ENCODE measurements at places on chromosomes 12 and 14.

GRCh38 chr14:92570674-92571262, 57.2 kb downstream of the RIN3 start:
- no peak for DNase-seq

DNA sequence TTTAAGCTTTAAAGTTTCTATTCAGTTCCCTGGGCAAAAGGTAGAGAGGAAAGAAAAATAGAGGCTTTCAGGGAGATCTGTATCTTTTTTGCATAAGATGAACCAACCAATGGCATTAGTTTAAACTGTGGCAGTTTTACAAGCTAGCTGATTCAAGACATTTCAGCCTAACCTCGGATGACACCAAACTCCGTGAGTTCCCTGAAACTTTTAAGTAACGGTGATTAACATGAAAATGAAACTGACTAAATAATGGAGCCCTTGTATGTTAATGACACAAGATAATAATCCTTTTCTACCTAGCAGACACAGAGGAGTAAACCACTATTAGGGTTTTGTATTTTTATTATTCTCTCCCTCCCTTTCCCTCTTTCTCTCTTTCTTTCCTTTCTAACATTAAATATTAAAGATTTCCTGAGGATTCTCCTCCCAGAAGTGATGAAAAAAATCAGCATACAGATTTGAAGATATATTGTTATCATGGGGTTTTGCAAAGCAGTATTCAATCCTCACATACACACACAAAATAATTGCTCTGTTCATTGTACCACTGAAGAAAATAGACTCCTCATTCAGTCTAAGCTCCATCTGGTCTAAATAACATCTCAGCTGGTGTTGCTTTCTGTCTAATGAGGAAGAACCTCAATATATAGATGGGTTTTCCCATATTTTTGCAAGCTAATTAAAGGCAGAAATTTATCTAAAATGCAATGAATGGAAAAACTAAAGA, 483.8 kb downstream of the NOVA1 start:
- DNase-seq, result no peak

GRCh38 chr14:88605594-88605993, 42.8 kb downstream of the ZC3H14 start:
- DNase-seq, result no peak

DNA sequence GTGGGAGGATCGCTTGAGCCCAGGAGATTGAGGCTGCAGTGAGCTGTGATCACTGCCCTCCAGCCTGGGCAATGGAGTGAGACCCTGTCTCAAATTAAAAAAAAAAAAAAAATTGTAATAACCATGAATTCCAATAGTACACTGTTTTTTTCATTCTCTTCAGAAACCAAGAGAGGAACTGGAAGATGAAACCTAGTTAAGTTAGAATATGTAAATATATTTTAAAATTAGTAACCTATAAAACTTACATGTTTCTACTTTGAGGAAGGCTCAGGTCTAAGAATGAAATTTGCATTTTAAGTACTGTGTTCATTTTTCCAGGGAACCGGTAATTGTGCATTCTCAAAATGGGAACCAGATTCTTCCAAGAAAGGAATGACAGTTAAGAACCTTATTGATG, 18.8 kb downstream of the KNTC1 start:
- no peak for DNase-seq

- DNase-seq, result no peak
Measured at GRCh38 chr12:20196767-20197166, 171.6 kb upstream of the PDE3A start.

DNA sequence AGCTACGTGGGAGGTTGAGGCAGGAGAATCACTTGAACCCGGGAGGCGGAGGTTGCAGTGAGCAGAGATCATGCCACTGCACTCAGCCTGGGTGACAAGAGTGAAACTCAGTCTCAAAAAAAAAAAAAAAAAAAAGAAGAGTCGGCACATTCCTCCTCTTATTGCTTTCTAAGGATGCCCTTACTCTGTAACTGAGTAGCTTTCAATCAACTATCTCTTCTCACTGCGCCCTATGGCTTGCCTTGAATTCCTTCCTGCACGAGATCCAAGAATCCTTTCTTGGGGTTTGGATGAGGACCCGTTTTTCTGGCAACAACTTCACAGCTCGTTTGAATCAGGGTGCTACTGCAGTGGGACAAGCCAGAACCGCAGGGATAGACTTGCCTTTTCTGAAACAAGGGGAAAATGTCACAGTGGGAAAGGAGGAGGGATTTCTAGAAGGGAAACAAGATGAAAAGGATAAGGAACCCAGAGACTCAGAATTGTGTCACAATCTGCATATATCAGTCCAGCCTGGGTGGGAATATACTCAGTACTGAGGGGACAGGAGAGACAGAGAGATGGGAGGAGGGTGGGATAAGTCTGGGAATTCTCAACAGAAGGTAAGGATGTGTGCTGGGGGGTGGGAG, 16.1 kb upstream of the RND1 start:
- no peak for DNase-seq
